Progenitor cell of endocrine pancreas (in vitro differentiated cells): ENCODE measurements at places on chromosomes 6 and 20.

DNA sequence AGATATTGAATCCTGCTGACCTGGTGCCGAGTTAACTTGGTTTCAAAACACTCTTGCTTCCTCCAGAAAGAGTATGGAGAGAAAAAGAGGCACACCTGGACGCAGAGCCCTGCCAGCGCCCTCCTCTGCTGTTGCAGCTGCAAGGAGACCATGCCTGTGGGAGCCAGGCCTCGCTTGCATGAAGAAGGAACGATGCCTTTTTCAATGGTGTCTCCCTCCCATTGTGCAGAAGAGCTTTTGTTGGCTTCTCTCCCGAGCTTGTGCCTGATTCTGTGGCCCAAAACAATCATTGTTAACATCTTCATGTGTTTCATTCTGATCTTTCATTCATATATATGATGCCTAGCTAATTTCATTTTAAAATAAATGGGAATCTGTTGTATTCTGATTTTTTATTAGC, 98.1 kb downstream of the FAM120B start:
- no peak for DNase-seq

- DNase-seq, result no peak
Measured at GRCh38 chr6:2914318-2914660, 11.2 kb upstream of the SERPINB9 start.

DNA sequence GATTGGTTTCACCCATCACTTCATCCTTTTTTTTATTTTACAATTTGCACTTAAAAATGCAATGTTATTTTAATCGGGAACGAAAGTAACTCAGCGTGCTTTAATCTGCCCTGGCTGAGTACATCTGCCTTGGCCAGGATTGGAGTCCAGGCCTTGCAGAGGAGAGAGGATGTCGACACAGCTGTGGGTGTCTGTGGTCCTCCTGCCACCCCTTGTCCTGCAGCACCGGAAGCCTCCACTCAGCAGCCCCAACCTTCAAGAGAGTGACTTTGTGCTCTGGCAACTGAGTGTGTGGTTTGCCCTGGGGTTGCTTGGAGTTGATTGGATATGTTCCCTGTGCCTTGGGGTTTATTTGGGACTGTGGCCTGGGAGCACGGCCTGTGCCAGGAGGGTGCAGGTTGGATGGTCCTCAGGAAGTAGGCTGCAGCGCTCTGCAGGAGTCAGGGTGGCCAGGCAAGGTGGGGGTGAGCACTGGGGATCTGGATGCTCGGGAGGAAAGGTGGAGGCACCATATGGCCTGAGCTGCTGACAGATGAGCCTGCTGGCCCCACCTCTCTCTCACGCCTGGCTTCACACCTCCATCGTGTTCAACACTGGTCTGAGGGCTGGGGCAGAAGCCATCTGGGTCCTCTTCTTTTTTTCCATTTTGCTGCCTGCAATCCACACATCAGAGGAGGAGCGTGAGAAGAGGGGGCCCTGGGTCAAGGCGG, 4.3 kb downstream of the MYT1 start:
- DNase-seq, result no peak

- no peak for DNase-seq
Measured at GRCh38 chr6:3205913-3206312, 21.5 kb downstream of the TUBB2B start.

DNA sequence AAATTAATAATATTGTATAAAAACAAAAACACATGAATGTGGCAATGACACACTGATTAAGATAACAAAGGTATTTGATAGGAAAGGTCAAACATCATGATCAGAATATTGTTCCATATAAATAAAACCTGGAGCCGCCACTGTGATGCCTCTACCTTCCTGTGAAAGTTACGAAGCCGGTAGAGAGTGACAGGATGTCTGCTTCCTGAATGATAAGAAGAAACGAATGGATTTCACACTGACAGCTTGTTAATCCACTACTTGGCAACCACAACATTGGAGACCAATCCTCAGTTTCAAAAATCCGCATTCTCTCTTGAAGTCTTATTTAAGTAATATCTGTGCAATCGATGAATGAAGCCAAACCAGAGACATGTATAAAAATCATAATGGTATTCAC, 315.1 kb downstream of the HDGFL1 start:
- no peak for DNase-seq

DNA sequence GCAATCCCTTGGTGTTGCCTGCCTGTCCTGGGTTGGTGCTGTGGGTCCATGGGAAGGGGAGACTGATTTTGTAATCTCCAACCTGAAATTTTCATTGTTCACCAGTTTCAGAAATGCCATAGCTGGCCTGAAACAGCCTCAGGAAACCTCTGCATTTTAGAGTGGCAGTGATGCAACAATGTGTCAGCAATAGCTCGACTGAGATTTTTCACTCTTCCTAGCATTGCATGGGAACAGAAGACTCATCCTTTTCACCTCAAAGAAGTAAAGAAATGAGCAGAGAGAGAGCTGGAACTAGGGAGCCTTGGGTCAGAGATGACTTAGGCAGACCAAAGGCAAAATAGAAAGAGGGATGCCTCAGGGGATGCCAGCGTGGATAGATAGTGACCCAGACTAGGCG, 23.7 kb upstream of the TMEM14A start:
- DNase-seq, result no peak

DNA sequence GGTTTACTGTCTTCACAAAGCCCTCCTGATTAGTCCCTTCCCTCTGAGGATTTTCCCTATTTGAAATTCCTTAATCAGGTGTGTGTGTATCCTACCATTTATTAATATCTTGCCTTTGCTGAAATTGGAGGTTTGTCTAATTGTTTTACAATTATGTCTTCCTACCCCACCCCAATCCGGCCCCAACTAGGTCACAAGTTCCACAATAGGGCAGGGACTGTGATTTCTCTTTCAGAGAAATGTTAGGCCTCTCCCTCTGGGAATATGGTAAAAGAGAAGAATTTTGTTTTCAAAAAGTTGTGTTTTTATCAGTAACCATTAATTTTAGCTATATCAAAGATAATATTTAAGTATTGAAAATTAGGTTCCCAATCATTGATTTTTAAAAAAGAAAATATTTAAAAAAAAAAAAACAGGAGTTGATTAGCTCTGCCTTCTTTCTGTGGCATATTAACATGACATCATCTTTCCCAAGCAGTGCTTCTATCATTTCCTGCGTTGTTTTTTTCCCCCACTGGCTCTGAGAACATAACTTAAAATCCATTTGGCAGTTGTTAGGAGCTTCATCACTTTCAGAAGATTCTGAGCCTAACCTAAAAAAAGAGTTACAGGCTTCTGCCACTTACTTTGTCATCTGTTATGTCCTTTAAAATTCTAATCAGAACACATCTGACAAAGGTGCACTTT, 36.1 kb downstream of the BLOC1S5 start:
- no peak for DNase-seq

- DNase-seq, result no peak
Measured at GRCh38 chr6:30570263-30570662, 979 bp upstream of the ABCF1 start.

- DNase-seq, result peak; percentile 21
Measured at GRCh38 chr6:117555882-117556498, 46.3 kb downstream of the GOPC start.

DNA sequence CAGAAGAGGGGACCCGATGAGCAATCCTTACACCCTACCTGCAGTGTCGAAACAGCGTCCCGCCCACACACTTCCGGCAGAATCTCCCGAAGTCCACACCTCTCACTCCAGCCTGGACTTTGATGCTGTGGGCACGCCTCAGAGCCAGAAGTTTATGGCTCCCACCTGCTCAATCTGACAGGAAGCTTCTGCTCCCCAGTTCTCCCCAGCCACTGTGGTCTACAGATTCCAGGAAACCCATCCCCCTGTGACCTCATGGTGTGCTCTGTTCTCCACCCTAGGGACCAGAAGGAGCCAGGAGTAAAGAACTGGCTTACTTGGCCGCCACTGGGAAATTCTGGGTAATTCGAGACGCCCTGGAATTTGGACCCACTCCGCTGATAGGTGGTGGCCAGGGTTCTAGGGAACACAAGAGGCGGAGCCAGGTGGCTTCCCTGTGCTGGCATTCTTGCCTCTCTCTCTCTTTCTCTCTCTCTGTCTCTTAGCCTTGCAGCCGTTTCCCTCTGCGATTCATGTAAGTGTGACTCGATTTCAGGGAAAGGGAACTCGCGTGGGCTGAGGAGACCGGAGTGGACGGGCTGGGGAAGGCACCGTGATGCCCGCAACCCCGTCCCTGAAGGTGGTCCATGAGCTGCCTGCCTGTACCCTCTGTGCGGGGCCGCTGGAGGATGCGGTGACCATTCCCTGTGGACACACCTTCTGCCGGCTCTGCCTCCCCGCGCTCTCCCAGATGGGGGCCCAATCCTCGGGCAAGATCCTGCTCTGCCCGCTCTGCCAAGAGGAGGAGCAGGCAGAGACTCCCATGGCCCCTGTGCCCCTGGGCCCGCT, at the start of gene TRIM15:
Gene TRIM15 (plus strand): TSS at position 457 of the 828 bp plus-strand sequence. CDS start 139 bp downstream, at position 596.
- DNase-seq, result no peak

GRCh38 chr6:165729307-165729936, 66.4 kb upstream of the PDE10A start:
- DNase-seq, result no peak

DNA sequence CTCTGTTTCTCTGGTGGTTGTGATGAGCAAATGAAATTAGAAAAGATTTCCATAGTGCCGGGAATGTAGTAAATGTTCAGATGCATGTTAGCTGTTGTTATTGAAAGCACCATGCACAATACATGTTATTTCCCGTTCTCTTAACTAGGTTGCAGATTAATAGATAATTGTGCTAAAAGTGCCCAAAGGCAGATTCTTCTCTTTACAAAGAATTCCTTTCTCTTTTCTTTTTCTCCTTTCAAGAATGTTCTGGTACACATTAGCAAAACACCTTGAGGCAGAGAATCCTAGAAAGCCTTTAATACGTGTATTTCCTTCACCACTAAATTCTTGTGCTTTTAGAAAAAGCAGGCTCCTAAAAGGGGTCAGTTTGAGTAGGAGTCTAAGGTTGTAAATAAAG, 121.1 kb upstream of the ASF1A start:
- DNase-seq, result no peak

GRCh38 chr20:1811621-1812498, 83.3 kb upstream of the SIRPA start:
- DNase-seq, result no peak

GRCh38 chr6:127022302-127022701, 96.2 kb upstream of the RSPO3 start:
- DNase-seq, result no peak

GRCh38 chr6:113009682-113010081, 662.6 kb downstream of the RFPL4B start:
- no peak for DNase-seq

DNA sequence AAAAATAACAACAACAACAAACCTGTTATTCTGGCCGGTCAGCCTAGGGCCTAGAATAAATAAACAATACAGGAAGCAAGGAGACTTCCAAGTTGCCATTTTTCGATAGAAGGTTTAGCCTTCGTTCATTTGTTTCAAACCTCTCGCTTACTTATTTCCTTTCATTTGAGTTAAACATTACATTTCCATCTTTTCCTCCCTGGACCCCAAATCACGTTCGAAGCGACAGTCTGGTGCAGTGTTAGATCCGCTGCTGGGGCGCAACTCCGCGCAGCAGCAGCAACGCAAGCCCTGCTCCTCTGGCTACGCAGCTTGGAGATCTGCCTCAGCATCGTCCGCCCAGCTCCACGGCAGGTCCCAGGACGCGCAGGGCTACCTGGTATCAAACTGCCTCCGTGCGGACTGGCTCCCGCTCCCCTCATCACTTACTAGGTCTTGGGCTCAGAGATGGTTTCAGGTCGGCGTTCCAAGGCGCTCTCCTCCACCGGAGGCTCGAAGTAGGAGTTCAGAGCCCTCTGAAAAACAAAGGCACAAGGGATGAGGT, 530 bp downstream of the TDP2 start:
- peak; percentile 22 for DNase-seq

- no peak for DNase-seq
Measured at GRCh38 chr20:51574248-51575033, 31.9 kb upstream of the NFATC2 start.

GRCh38 chr6:158653577-158654354, 3.9 kb downstream of the SYTL3 start:
- no peak for DNase-seq

DNA sequence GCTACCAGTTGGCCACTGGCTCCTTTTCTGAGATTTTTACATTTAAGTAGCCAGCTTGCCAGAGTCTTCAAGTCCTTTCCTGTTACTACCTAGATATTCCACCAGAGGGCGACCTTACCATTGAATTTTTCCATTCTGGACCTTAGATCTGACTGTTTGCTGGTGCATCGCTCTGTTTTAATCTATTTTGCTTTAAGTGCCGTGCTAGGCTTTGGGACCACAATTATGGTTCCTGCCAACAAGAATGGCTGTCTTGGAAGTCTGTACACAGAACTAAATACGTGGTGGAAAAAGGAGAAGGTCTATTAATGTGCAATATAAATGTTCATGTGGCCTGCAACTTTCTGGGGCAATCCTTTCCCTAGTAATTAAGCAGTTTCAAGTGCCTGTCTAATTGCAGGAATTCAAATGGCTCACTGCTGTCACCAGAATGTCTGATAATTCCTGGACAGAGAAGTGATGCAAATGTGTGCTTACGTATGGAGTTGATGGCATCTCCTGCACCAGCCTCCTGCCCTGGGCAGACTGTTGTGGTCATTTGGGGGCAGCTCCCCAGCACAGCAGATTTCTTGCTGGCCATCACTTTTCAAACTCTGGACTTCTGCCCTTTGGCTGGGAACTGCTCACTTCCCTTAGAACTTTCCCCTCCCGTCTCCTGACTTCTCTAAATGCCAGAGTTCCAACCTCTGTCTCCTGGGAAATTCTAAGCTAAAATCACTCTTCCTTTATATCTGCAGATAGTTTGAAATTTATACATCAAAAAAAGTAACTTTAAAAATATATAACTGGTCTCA, 5.6 kb upstream of the HLA-DOA start:
- peak; percentile 49 for DNase-seq

DNA sequence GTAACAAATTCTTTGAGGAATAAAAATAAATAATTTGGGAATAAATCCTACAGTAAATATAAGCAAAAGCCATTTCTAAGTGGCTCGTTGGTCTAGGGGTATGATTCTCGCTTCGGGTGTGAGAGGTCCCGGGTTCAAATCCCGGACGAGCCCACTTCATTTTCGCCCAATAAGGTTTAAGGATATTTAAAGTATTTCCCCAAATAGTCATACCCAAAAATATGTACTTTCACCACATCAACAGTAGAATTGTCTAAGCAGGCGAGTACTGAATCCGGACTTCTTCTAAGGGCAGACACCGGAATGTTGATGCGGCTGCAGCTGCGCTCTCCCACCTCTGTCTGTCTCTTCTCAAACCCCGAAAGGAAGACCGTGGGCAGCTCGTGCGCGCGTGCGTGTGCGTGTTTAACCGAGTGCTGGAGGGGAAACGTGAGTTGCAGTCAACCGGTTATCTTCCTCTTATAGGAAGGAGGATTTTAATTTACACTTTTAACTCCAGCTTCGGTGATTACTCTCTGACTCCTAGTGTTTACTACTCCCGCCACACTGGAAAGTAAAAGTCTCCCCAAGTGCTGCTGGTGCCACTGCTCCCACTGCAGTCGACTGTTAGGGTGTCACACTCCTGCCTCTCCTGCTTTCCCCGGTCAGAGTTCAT, 155.7 kb upstream of the PRSS16 start:
- no peak for DNase-seq
